ENCODE measurements at places on chromosomes 3 and 15. TPM values are rescaled to one million over a fixed set of nuclear protein-coding genes. Genes with fewer than 3 reads are reported as not detected.

The JMJD7 gene
- total RNA-seq: 13.6 TPM

The IL12A gene
- total RNA-seq: 1.8 TPM

- H3K27ac ChIP-seq: no peak overlapping the region
- H3K4me1 ChIP-seq: no peaks in the 10 kb centered on the region
- H3K36me3 ChIP-seq: no peaks in the 10 kb centered on the region
- peaks cover 13% of the 10 kb centered on the region for H3K27me3 ChIP-seq
- no peak overlapping the region for H3K4me3 ChIP-seq
- no peak for DNase-seq
Measured at GRCh38 chr3:122183893-122184590, 574 bp downstream of the CASR start.

DNA sequence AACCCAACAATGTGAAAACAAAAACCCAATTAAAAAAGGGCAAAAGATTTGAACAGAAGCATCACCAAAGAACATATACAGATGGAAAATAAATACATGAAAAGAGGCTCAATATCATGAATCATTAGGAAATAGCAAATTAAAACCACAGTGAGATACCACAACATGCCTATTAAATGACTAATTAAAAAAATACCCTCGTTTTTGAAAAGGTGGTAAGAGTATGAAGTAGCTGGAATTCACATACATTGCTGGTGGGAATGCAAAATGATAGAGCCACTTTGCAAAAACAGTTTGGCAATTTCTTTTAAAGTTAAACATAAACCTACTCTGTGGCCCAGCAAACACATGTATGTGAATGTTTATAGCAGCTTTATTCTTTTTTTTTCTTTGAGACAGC is 75.8 kb downstream of the B3GNT5 start:
- no peak for DNase-seq
- H3K27me3 ChIP-seq: no peaks in the 10 kb centered on the region
- H3K4me1 ChIP-seq: no peaks in the 10 kb centered on the region
- no peak overlapping the region for H3K4me3 ChIP-seq
- H3K36me3 ChIP-seq: no peaks in the 10 kb centered on the region
- H3K27ac ChIP-seq: no peak overlapping the region

The GRIP2 gene
- 15.6 TPM for total RNA-seq

DNA sequence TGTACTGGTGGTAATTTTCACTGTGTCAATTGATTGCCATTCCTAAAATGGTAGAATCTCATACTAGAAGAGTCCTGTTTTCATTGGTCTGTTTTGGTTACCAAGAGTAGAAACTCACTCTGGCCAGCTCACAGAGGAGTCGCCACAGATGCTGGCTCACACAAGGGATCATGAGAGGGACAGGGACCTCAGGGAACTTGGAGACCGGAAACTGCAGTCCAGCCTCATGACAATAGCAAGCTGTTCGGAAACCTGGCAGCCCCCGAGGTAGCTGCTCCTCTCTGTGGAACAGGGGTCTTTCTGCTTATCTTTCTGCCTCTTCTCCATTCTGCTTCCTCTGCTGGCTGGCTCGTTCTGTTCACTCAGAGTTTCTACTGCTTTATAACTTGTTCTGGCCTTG is 192.9 kb downstream of the PLCL2 start:
- no peak overlapping the region for H3K4me3 ChIP-seq
- peak overlapping the region; percentile 54 for H3K27ac ChIP-seq
- DNase-seq: peak; percentile 65
- H3K4me1 ChIP-seq: peaks cover 6% of the 10 kb centered on the region
- H3K27me3 ChIP-seq: no peaks in the 10 kb centered on the region

The CNOT10 gene
- 10.5 TPM for total RNA-seq

DNA sequence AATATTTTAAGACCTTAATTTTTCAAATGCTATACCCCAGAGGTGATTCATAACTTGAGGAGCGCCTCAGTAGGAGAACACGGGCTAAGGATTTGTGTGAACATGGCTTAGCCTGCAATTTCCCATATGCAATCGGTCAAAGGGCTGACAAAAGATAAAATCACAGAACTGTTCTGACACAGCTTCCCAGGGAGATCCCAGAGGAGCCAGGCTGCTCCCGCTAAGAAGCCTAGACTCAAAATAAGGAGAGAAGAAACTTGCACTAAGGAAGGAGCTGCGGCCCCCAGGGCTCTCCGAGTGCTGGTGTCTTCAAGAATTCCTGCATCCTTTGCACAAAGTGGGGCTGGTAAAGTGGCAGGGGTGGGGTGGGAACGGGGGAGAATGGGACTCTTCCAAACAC is 106.3 kb upstream of the DLG1 start:
- H3K4me1 ChIP-seq: peaks cover 5% of the 10 kb centered on the region
- no peaks in the 10 kb centered on the region for H3K27me3 ChIP-seq
- H3K27ac ChIP-seq: no peak overlapping the region
- DNase-seq: no peak

- no peak overlapping the region for H3K4me3 ChIP-seq
- no peaks in the 10 kb centered on the region for H3K4me1 ChIP-seq
- H3K27ac ChIP-seq: no peak overlapping the region
- no peaks in the 10 kb centered on the region for H3K36me3 ChIP-seq
- no peak for DNase-seq
Measured at GRCh38 chr15:70439304-70439877, 324.0 kb downstream of the UACA start.

The TTC23 gene
- total RNA-seq: 12.4 TPM

GRCh38 chr15:56804938-56805337 is 71.6 kb upstream of the ZNF280D start:
- H3K27ac ChIP-seq: no peak overlapping the region

DNA sequence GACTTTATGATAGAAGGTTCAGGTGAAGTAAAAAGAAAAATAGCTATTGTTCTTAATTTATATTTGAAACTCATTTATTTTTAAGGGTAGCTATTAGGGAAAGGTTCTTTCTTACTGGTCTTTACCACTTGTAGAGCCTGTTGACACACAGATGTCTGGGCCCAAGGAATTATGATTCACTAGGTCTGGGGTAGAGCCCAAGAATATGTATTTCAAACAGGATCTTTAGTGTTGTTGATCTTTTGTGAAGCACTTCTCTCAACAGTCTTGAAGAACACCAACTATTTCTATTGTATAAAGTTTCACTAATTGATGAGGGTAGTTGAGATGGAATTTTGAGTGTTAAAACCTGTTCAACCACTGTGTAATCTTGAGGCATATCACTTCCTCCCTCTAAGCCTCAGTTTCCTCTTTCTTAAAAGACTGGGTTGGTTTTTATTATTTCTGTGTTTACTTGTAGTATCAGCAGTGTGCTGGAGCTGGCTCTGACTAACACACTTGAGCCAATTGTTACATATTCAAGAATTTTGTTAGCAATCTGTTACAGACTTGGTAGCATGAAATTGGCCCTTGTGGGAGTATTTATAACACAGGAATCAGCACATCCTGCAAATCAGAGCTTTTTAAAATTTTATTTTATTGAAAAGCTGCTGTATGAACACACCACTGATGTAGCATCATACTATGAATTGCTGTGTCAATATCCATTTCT is 155.9 kb downstream of the RBMS3 start:
- H3K4me3 ChIP-seq: no peak overlapping the region
- H3K36me3 ChIP-seq: no peaks in the 10 kb centered on the region
- H3K4me1 ChIP-seq: peaks cover 5% of the 10 kb centered on the region
- no peak overlapping the region for H3K27ac ChIP-seq

The SMARCC1 gene
- total RNA-seq: 24.8 TPM

The CHRNA7 gene
- total RNA-seq: 1.4 TPM

The ZNF501 gene
- 1.8 TPM for total RNA-seq

DNA sequence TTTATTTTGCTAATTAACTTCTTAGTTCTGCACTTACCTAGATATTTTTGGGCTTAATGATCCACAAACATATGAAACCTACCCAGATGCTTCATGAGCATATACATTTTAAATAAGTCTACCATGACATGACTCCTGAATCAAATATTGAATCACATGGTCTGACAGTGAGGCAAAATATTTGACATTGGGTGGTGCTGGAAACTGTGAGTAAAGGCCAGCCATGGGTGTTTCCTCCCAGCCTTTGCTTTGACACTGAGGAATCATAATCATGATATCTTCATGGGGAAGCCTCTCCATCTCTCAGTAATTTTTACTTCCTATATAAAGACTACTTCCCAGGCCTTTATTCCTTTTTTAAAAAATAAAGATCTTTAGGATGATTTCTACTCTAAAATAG is 22.8 kb upstream of the SSR3 start:
- DNase-seq: no peak
- no peaks in the 10 kb centered on the region for H3K4me1 ChIP-seq
- no peak overlapping the region for H3K27ac ChIP-seq
- no peaks in the 10 kb centered on the region for H3K27me3 ChIP-seq
- H3K36me3 ChIP-seq: no peaks in the 10 kb centered on the region
- H3K4me3 ChIP-seq: no peak overlapping the region

The SKOR1 gene
- total RNA-seq: 0.25 TPM

GRCh38 chr15:101433396-101433795 is 56.1 kb downstream of the PCSK6 start:
- H3K4me3 ChIP-seq: no peak overlapping the region
- DNase-seq: no peak
- H3K4me1 ChIP-seq: no peaks in the 10 kb centered on the region

DNA sequence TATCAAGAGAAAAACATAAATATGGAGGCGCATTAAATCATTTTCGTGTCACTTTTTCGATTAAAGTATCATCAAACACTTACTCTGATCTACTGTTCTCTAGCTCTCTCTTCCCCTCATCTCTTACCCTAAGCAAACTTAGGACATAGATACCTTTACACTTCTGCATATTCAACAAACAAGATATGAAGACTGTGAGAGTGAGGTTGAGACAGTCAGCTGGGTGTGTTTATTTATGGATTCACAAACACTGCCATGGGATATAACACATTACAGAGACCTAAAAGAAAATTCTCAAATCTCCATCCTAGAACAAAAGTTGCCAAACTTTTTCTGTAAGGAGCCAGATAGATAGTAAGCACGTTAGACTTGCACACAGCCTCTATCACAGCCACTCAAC is 85.2 kb upstream of the ZNF385D start:
- H3K27me3 ChIP-seq: no peaks in the 10 kb centered on the region
- H3K27ac ChIP-seq: no peak overlapping the region
- H3K4me1 ChIP-seq: peaks cover 10% of the 10 kb centered on the region
- DNase-seq: no peak
- no peak overlapping the region for H3K4me3 ChIP-seq

The CACNA2D2 gene
- total RNA-seq: 1.3 TPM
